ENCODE measurements at places on chromosomes 11 and 22.

- no peak for DNase-seq
Measured at GRCh38 chr22:17964643-17965042, 59.7 kb downstream of the MICAL3 start.

DNA sequence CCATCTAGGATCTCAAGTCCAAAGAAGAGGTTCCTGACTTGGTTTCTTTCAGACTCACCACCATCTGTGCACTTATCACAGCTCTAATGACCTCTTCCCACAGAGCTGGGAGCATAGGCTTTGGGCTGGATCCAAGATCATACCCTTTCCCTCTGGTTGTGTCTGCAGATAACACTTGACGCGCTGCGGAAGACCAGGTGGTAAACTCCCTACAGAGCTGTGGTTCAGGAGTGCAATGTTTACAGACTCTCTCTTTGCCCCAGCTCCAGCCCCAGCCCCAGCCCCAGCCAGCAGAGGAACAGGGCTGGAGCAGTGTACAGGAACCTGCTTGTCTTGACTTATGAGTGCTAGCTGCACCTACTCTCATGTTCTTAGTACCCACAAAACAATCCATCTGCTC lies 274.4 kb upstream of the SYN3 start:
- DNase-seq, result no peak

- no peak for DNase-seq
Measured at GRCh38 chr11:120709808-120710207, 198.3 kb downstream of the GRIK4 start.

DNA sequence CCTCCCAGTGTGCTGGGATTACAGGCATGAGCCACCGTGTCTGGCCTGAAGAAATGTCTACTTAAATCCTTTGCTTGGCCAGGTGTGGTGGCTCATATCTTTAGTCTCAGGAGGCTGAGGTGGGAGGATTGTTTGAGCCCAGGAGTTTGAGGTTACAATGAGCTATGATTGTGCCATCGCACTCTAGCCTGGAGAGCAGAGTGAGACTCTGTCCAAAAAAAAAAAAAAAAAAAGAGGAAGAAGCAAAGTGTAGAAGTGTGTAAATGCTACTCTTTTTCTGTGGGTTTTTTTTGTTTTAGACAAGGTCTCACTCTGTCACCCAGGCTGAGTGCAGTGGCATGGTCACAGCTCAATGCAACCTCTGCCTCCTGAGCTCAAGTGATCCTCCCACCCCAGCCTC lies 6.4 kb upstream of the ATG16L2 start:
- no peak for DNase-seq

DNA sequence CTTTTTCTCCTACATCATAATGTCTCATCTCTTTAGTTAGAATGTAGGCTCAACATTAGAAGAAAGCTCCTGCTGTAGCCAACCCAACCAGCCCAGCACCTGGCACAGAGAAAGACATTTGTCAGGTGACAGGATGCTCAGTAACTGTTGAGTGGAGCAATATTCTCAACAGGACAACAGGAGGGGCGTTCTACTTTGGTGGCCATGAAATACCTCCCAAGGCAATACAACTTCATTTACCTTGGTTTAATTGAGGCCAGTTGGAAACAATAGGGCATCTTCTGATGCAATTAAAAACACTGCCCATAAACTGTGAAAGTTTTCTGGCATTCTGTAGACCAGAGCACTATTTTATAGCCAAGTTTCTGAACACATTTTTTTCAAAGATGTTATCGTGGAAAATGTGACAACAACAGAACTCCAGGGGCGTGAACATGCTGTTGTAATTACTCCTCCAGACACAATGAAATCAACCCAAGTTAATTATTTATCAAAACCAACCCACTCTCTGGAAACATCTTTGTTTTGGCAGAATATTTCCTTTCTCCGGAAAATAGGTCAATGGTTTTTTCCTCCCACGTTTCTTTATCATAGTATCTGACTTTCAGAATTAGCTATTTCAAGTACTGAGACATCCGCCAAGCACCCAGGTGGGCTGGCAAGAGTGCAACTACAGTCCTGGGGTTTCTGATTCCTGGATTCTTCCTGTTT lies 538.1 kb downstream of the SOX6 start:
- DNase-seq, result no peak

DNA sequence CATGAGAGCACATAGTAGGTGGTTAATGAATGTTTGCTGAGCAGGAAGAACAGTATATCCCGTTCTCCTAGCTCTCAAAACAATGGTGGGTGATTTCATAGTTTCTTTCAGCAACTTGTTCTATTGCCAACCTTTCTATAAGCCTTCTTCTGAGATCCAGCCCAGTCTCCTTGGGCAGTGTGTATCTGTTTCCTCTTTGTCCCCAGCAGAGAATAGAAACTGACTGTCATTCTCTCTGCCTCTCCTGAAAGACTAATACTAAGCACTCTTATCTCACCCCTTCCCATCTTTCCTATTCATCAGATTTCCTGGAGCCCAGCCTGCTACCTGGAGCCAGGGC lies 272.9 kb downstream of the ST3GAL4 start:
- DNase-seq, result no peak

DNA sequence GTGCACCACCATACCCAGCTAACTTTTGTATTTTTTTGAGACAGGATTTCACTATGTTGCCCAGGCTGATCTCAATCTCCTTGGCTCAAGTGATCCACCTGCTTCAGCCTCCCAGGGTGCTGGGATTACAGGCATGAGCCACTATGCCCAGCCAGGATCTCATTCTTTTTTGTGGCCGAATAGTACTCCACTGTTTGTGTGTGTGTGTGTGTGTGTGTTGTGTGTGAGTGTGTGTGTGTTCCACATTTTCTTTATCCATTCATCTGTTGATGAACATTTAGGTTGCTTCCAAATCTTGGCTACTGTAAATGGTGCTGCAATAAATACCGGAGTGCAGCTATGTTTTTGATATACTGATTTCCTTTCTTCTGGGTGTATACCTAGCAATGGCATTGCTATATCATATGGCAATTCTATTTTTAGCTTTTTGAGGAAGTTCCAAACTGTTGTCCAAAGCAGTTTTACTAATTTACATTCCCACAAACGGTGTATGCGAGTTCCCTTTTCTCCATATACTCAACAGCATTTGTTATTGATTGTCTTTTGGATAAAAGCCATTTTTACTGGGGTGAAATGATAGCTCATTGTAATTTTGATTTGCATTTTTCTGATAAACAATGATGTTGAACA lies 105.4 kb downstream of the TTC28 start:
- no peak for DNase-seq

DNA sequence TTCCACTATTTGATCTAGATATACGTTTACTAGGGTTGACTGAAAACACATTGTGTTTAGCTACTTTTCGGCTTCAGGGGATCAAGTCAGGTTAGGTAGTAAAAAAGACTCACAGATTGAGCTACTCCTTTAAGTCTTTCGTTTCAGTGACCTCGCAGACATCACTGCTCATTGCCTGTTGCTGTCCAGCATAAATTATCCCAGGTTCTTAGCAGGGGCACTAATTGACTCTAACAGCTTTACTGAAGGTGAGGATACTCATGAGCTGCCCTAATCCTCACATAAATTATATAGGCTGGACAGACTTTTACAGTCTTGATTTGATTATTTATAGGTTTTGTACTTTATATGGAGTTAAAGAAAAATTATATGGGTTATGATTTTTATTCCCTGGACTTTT lies 3.7 kb downstream of the CARD18 start:
- no peak for DNase-seq

GRCh38 chr22:29037340-29037932 lies 24.2 kb downstream of the C22orf31 start:
- no peak for DNase-seq

DNA sequence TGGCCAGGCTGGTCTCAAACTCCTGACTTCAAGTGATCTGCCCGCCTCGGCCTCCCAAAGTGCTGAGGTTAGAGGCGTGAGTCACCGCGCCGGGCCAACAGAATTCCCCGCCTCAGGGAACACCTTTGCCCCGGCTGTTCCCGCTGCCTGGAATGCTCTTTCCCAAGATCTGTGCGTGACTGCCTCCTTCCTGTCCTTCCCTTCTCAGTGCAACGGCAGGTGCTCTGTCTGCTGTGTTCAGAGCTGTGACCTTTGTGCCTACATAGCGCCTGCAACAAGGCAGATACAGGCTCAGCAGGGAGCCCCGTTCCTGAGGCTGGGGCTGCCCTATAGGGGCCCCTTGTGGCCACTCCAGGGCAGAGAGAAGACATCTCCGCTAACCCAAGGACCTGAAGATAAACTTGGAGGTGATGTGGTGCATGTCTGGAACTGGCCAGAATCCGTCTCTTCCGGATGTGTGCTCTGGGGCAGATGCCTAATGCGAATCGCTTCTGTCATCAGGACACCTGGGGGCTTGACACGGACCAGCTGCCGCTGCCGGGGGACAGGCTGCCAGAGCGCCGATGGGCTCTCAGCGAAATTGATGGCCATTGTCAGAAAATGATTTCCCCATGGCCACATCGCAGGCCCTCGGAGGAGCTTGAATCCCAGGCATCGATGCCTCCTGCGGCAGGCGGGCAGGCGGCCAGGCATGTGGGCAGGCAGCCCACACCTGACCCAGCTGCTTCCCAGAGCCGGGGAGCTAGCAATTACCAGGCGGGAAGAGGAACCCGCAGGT lies 43.5 kb upstream of the TCF20 start:
- DNase-seq, result no peak

- DNase-seq, result no peak
Measured at GRCh38 chr11:60974726-60975125, 3.2 kb downstream of the CD6 start.

DNA sequence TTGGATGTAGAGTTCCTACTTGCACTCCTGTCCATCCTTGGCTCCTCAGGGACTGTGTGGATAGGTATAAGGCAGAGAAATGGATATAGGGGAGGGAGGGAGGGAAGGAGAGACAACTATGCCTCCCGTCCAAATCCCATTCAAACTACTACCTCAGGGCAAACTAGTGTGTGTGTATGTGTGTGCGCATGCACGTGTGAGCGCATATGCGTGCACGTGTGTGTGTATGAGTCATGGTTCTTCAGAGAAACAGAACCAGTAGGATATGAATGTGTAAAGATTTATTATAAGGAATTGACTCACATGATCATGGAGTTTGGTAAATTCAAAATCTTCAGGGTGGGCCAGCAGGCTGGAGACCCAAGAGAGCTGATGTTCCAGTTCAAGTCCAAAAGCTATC lies 42.2 kb upstream of the DRD2 start:
- DNase-seq, result no peak

GRCh38 chr11:96708219-96708878 lies 318.5 kb downstream of the JRKL start:
- no peak for DNase-seq

- DNase-seq, result no peak
Measured at GRCh38 chr11:114168691-114169090, 109.2 kb downstream of the ZBTB16 start.

- DNase-seq, result no peak
Measured at GRCh38 chr11:17921659-17922415, 91.0 kb downstream of the SERGEF start.

DNA sequence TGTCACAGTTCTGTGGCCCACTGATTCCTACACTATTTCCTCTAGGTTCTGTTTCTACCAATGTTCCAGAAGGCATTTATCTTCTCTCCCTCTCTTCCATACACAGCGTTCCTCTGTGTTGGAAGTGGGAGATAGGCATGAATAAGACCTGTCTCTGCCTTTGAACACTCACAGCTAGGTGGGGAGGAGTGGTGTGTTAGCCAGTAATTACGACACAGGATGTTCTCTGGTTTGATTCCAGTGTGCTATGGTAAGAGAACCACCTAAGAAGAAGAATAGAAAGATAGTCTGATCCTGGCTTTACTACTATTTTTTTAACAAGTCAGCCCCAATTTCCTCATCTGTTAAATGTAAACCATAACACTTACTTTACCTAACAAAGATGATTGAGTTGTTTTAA lies 200.2 kb upstream of the MTMR2 start:
- no peak for DNase-seq

DNA sequence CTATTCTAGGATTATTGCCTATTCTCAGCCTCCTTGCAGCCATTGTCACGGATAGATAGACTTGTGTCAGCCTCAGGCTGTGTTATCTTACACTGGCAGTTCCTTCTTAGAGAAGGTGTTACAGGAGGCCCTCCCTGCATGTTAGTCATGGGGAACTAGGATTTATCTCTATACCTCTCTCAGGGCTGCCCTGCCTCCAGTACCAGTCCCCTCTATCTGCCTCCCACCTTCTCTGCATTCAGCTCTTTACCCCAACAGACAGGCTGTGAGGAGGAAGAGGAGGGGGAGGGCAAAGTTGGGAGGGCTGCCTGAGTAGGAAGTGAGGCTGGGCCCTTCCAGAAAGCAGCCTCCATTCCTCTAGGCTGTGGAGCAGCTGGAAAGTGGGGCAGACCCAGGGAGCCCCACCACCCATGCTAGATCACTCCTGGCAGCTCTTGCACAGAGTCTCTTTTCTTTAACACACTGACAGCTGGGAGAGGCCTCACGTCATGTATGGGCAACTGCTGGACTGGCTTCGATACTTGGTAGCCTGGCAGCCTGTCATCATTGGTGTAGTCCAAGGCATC lies 2.9 kb upstream of the IL18BP start:
- DNase-seq, result no peak

DNA sequence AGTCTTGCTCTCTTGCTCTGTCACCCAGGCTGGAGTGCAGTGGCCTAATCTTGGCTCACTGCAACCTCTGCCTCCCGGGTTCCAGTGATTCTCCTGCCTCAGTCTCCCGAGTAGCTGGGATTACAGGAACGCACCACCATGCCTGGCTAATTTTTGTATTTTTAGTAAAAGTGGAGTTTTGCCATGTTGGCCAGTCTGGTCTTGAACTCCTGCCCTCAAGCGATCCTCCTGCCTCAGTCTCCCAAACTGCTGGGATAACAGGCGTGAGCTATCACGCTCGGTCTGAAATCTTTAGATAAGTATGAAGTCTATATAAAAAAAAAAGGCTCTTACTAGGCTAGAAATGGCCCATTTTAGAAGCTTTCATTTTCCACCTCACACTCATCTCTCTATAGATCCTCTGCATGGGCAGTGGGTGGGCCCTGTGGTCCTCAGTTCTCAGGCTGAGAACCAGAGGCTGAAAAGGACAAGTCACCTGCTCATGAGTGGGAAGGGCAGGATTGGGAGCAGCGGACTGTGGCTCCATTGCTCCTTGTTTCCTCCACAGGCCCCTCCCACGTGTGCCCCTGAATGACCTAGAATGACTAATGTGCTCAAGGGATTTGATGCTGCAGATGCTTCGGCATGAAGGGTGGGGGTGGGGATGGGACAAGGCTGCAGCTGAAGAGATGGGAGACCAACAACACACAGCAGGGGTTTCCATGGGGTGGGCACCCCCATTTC lies 19.8 kb upstream of the PRAME start:
- DNase-seq, result no peak

- DNase-seq, result no peak
Measured at GRCh38 chr11:126159719-126160344, 51.6 kb downstream of the RPUSD4 start.

DNA sequence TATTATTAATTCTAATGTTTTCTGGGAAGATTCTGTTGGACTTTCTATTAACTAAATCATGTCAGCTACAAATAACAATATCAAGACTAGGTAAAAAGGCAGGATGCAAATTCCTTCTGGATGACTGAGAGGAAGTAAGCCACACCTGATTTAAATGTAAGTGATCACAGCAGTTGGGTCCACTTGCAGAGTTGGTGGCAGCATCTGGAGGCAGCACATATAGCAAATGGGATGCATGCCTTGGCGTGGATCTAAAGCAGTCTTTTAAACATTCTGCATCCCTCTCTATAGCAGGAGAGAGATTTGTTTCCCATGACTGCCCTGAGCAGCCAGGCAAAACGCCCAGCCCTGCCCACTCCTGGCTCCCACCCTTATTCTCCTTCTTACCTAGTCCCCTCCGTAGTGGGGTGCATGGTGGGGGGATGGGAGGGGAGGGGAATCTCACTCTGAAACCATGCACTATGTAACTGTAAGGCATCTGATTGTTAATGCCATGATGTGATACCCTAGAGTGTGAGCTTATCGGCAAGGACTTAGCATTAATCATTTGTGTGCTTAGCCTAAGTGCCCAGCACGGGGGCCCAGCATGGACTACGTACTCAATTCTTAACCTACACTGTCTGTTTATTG lies 130.3 kb downstream of the EFCAB6 start:
- DNase-seq, result no peak

Measured in stimulated activated CD4-positive, alpha-beta T cell treated with anti-CD3 and anti-CD28 coated beads, TNF-alpha, amount 100 ng/mL, for 48 hours (primary cell).